Mammary epithelial cell (primary cell): ENCODE measurements at places on chromosomes 1 and 21. TPM values are rescaled to one million over a fixed set of nuclear protein-coding genes. Genes with fewer than 3 reads are reported as not detected.

DNA sequence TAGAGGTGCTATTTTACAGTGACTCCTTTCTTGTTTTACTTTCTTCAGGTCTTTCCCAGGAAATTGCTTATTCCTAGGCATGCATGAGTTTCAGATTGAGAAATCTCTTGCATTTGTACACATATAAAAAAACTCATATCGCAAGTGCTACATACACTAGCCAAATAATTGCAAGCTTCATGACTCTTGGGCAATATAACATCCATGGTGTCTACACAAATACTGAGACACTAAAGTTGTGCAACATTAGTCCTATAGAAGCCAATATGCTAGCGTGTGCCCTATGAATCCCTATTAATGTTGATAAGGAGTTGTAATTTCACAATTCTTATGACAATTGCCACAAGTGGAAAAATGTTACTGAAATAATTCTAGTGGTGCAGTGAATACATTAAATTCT is 591.0 kb downstream of the ADGRL2 start:
- DNase-seq, result no peak

The ANKRD13C gene
- 5.1 TPM for polyA plus RNA-seq

The SLAMF9 gene
- 0.15 TPM for polyA plus RNA-seq

- DNase-seq, result no peak
Observed at GRCh38 chr1:169122976-169123375, 16.5 kb downstream of the ATP1B1 start.

The CDK18 gene
- polyA plus RNA-seq, result 24.6 TPM

The SOAT1 gene
- polyA plus RNA-seq, result 18.2 TPM

The ATF6 gene
- 12.2 TPM for polyA plus RNA-seq

DNA sequence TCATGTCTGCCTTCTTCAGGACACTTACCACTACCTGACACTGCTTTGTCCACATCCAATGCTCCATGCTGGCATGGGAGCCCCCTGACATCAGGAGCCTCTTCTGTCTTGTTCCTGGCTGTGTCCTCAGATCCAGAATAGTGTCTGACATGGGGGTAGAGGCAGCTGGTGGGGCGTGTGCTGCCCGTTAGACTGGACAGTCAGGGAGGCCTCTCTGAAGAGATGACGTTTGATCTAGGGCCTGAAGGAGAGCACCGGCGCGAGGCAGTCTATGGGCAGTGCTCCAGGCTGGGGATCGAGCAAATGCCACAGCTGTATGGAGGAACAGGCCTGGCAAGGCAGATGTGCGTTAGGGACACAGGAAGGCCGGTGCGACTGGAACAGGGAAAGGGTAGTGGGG is 16.6 kb downstream of the SLC9A1 start:
- DNase-seq, result no peak

The LCE1E gene
- polyA plus RNA-seq, result 3.4 TPM

The EPHA10 gene
- polyA plus RNA-seq, result not detected

- no peak for DNase-seq
Observed at GRCh38 chr21:34953950-34954349, 95.2 kb downstream of the RUNX1 start.

The E2F2 gene
- 0.44 TPM for polyA plus RNA-seq

DNA sequence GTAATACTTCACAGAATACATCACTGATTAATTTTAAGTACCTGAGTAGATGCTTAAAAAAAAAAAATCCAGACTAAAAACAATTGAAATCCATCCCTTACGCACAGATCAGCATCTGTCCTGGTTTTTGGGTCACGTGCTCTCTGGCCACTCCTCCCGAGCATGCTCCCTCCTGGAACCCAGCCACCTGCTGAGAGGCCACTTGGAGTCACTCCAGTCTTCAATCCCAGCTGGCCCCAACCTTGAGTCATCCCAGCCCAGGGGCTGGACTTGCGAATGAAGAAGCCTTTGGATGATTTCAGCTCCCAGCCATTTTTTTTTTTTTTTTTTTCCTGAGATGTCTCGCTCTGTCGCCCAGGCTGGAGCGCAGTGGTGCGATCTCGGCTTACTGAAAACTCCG is 8.9 kb downstream of the MAP1LC3C start:
- peak; percentile 57 for DNase-seq

- DNase-seq, result peak; percentile 9
Observed at GRCh38 chr1:171127501-171127900, 36.8 kb downstream of the FMO3 start.

- no peak for DNase-seq
Observed at GRCh38 chr1:185420588-185421081, 103.6 kb upstream of the IVNS1ABP start.

DNA sequence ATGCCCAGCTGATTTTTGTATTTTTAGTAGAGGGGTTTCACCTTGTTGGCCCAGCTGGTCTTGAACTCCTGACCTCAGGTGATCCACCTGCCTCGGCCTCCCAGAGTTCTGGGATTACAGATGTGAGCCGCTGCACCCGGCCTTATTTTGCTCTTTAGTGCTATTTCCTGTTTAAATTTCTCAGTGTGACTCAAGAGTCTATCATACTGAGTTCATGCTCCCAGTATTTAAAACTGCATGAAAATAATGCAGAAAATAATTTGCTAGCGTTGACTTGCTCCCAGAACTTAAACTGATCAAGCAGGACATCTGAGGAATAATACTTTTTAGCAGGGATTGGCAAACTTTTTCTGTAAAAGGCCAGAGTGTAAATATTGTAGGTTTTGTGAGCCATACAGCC is 86.4 kb upstream of the C1orf21 start:
- no peak for DNase-seq

DNA sequence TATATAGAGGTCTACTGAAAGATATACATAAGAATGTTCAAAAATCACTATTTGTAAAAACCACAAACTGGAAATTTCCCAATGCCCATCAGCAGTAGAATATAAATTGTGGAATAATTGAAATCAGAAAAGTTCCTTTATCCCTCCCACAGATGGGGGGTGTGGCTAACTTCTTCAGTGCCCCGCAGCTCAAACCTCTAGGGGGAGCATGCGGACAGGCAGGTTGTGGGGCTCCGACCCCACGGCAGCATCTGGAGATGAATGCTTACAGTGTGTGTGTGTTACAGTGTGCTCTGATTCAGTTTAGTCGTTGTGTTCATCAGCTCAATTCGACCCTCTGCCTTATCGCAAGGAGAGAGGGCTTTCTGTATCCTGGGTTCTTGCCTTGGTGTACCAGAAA is 262.1 kb upstream of the LRRC7 start:
- peak; percentile 8 for DNase-seq

DNA sequence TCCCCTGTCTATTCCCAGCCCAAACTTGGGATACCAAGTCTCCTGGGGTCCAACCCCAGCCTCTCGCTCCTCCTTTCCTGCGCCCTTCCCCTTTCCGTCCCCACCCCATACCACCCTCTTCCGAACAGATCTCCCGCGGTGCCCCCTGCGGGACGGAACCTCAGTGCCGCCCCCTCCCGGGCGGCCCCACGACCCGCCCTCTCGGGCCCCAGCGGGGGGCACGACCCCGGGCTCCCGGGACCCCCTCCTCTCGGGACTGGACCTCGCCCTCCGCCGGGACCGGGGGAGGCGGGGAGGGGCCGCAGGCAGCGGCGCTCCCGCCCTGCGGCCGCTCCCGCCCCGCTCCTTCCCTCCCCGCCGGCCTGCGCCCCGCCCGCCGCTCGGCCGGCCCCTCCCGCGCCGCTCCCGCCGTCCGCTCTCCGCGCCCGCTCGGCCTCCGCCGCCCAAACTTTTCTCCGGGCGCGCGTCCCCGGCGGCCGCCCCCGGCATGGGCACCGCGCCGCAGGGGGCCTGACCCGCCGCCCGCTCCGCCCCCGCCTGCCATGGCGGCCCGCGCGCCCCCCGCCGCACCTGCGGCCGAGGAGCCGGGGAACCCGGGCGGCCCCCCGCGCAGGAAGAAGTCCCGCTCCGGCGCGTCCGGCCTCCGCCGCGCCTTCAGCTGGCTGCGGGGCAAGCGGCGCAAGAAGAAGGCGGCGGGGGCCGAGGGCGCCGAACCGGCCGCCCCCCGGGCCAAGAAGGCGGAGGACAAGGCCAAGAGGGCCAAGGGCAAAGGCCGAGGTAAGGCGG is 39.0 kb upstream of the SYNC start:
- DNase-seq, result no peak

- DNase-seq, result peak; percentile 47
Observed at GRCh38 chr1:113146242-113147072, 73.5 kb downstream of the LRIG2 start.

- no peak for DNase-seq
Observed at GRCh38 chr1:204240233-204240632, 26.4 kb upstream of the GOLT1A start.

The CFHR5 gene
- not detected for polyA plus RNA-seq

DNA sequence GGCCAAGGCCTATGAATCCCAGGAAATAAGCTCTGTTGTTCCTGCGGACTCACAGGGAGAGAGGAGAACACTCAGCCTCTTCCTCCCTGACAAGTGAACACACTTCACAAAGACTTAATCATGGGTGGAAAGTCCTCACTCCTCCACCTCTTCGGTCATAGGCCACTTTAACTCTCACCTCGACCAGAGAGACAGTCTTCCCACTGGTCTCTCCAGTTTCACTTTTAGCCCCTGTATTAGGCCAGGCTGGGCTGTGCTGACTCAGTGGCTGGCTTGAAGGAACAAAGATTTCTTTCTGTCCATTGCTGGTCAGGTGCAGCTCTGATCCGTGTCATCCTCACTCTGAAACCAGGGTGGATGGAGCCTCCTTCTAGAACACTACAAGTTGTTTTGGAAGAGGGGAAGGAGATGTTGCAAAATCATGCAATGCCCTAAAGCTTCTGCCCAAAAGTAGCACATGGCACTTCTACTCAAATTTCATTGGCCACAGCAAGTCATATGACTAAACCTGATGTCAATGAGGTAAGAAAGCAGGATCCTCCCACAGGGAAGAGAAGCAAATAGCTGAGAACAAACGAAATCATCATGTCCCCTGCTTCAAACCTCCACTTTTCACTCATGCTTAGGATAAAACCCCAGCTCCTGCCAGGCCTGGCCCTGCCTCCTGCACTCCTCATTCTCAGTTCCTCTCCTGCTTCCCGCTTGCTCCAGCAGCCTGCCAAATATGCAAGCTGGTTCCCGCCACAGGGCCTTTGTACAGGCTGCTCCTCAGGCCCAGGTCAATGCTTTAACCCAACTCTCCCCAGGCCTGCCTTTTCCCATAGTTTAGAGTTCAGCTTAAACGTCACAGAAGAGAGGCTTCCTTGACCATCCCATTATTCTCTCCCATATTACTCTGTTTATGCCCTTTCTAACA is 150.5 kb upstream of the RUNX3 start:
- DNase-seq, result peak; percentile 56

DNA sequence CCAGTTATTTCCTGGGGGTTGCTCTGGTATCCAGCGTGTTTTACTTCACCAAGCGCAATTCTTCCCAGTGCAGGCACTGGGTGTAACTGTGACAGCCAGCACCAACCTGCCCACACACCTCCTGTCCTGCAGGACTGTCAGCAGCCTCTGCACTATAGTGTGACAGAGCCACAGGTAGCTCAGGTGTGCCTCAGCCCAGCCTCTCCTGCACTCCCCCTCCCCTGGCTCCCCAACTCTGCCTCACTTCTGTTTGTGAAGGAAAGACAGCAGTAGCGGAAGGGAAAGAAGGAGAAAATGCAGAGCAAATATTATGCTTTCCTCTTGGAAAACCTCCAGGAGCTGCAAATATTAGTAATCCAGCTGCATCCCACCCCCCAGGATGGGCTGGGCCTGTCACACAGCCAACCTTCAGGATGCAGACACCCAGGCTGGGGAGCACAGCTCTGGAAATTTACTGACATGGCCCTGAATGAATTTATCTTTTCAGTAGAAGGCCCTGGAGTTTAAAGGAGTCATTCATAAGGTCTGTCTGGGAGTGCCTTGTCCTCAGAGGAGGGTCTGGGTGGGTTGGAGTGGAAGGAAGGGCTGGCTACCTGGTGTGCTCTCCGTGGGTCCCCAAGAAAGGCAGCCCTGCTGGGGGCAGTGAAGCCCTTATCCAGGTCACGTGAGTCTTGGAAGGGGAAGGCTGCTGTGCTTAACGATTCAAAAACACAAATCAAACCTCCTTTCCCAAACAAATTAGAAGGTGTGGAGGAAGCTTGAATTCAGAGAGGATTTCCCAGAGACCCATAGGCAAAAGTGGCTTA is 20.9 kb downstream of the CAPN2 start:
- DNase-seq, result no peak

The OPRD1 gene
- polyA plus RNA-seq, result not detected

The RGS8 gene
- polyA plus RNA-seq, result not detected

The PTPRF gene
- 131 TPM for polyA plus RNA-seq

The CLCA4 gene
- polyA plus RNA-seq, result 0.34 TPM

DNA sequence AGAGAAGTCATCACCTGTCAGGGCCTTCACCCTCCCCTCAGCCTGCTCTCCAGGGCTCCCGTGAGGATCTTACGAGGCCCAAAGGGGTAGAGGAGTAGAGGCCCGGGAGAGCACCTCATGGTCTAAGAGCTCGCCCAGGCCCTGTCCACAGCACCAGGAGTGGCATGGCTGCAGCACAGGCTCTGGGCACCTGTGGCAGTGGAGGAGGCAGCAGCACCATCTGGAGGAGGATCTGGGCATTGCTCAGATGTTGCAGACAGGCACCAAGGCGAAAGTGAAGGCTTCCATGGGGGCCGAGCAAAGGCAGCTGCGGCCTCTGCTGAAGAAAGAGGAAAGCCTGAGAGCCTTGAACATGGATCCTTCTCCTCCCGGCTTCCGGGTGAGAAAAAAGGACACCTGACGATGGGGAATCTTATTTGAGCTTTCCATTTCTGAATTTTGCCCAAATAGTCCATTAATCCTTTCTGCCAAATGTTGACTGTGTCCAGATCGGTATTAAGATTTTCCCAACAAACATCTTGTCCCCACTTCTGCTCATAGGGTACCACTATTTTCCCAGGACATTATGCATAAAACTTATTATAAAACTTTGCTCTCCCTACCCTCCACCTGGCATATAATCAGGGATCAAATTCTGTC is 604.7 kb downstream of the PTPRC start:
- DNase-seq, result peak; percentile 26

The CMPK1 gene
- polyA plus RNA-seq, result 28.6 TPM

The DUSP10 gene
- polyA plus RNA-seq, result 64.8 TPM

DNA sequence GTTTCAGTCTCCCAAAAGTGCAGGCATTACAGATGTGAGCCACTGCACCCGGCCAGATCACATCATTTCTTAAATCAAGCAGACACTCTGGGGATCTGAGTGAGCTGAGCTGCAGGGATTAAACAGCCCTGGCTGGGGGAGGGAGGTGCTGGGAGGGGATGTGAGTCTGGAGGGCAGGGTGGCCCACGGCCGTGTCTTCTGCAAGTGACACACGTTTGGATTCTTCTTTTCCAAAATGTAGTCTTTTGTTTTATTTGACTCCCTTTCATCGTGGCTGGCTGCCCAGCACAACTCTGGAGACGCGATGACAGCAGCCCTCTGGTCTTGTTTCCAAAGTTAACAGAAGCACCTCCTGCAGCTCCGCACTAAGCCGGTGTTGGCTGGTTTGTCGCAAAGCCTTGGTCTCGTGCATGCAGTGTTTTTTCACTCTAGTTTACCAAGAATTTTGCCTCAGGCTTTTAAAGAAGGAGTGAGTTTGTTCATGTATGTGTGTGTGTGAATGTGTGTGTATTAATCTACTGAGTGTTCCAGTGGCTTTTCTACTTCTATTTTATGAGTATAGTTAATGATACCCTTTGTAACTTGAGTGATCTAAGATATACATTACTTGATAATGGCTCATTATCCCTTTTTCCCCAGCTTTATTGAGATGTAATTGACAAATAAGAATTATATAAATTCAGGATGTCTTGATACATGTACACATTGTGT is 2.8 kb upstream of the KRTAP10-5 start:
- DNase-seq, result no peak

- DNase-seq, result no peak
Observed at GRCh38 chr1:76763738-76764137, 103.5 kb upstream of the ST6GALNAC5 start.

The FMO4 gene
- polyA plus RNA-seq, result 1.8 TPM

- no peak for DNase-seq
Observed at GRCh38 chr21:32364387-32364786, 28.4 kb downstream of the URB1 start.
